ENCODE measurements at places on chromosomes 5 and 9.

DNA sequence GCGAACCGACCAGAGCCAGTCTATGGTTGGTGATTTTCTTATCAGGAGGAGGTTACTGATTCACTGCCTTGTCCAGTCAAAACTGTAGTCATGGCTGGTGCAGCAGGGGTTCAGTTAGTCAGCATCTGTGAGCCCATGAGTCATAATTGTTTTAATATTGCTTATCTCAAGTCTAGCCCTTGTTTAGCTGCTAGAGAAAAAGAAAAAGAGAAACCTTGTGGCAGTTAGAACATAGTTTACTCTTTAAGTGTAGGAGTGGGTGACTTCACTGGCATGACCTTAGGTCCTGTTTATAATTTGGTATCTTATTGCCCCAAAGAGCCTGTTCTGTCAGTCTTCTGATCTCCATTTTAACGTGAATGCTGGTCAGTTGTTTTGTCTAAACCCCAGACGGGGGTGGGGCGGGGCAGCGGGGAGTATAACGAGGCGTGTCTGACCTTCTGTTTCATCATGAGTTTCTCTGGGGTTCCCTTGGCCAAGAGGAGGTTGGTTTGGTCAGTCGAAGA lies 76.9 kb upstream of the NFIL3 start:
- DNase-seq = no peak

DNA sequence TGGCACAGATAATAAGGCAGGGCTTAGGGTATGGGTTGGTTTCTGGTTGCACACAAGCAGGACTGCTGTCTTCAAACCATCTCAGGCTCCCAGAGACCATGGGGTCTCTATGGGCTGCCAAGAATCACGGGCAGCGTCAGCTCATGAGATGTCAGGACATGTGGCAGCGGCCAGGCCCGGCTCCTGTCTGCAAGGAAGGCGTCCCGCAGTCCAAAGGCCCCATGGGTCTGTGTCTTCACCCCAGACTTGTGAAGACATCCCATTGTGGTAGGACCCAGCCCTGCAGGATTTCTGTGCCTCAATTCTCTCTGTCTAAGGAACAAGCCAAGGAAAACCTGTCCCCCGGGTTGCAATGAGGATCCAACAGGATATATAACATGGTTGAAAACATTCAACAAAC lies 32.6 kb downstream of the IPPK start:
- no peak for DNase-seq

GRCh38 chr9:75892216-75892911 lies 1.9 kb downstream of the PCSK5 start:
- no peak for DNase-seq

- DNase-seq = no peak
Measured at GRCh38 chr5:110623874-110624273, 102.6 kb downstream of the TMEM232 start.

DNA sequence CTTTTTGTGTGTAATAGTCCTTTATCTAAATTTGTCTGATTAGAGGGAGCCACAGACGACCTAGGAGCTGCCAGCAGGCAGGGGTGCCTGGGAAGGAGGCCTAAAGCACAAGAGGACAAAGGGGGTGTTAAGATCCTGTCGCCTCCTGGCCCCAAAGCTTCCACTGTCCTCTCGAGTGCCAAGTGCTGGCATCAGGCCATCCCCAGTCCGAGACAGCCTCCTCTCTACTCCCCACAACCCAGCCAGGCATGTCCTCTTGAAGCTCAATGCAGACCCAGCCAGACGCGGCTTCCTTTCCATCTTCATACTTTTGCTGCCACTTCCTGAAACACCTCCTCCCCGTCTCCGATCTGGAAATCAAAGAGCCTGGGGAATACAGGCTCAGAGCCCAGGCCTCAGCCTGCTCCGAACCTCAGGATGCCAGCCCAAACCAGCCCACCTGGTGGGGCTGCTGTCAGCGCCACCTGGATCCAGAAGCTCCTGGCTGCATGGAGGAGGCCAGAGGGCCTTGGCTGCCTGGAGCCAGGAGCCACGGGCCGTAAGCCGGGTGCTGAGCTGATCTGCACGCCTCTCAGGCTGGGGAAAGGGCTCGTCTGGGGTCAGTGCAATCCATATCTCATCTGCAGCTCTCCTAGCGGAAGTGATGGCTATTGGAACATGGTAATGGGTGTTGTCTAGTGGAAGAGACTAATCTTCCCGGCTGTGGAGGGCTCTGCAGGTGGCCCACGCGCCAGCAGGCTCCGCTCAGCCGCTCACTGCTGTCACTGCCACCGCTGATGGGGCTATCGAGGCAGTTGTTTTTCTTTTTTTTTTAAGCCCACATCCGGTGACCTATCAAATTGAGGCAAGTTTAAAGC lies 60.2 kb upstream of the FUBP3 start:
- DNase-seq = no peak

- no peak for DNase-seq
Measured at GRCh38 chr5:61582205-61582820, 250.3 kb downstream of the ZSWIM6 start.

DNA sequence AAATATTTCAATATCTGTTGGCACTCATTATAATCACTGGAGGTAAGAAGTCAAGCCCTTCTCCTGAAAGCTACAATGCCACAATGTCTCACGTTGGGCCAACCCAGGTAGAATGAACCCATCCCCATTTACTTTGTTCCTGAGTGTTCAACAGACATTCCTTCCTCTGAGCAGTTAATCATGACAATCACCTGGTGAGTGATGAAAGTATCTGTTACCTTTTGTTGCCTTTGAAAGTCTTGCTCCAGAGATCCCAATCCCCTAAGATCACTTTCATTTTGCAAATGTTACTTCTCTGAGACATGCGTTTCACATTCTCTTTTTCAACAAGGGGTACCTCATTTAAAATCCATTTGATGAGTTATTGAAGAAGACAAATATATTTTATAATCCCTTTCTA lies 49.3 kb upstream of the MSX2 start:
- DNase-seq = no peak

DNA sequence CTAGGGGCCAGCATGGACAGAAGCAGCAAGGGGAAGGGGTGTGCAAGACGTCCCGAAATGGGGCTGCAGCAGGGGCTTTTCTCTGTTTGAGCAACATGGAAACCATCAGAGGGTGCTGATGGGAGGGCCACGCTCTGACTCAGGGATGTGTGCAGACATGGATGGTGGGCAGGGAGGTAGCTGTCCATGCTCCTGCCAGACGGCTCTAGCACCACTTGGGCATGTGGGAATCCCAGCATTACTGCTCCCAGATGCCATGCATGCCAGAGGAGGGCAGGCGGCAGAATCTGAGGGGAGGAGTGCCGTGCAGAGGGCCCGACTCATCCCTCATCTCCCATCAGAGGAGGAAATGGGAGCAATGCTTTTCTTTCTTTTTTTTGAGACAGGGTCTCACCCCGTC lies 45.6 kb upstream of the SLC25A51 start:
- no peak for DNase-seq

- no peak for DNase-seq
Measured at GRCh38 chr5:55817030-55817429, 34.1 kb upstream of the IL31RA start.

DNA sequence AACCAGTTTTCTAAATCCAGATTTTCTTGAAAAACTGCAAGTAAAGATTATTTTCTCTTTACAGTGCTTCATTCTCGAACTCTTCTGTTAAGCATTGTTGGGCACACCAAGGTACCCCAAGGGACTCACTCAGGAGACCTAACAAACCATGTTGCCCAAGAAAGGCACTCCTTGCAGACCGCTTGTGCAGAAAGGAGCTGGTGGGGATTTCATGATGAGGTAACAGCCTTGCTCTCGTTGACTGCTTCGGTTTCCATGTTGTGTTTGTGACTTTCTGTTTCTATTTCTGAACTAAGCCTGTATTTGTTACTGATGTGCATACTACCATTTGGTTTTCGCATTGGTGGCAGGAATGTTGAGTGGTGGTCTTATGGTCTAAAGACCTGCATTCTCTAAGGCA lies 266.6 kb upstream of the DAP start:
- no peak for DNase-seq

- DNase-seq = no peak
Measured at GRCh38 chr9:2839040-2839439, 4.9 kb downstream of the PUM3 start.

- no peak for DNase-seq
Measured at GRCh38 chr5:14147210-14147609, 4.1 kb downstream of the TRIO start.

DNA sequence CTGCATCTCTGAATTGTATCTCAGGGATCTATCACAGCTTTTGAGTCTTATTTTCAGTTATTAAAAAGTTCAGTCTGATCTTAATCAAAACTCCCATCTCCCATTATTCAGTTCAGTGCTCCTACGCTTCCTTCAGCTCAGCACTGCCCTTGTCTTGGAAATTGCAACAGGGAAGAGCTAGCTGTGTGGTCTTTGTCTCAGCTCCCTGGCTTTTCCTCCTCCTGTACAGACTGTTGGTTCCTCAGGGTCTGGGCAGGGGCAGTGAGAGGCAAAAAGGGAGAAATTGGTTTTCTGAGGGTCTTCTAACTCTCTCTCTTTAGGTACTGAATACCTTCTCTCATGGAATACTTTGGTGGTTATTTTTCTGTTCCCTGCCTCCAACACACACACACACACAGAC lies 48.2 kb downstream of the PDE8B start:
- no peak for DNase-seq

- DNase-seq = peak; percentile 37
Measured at GRCh38 chr5:81525690-81526089, 131.8 kb upstream of the ACOT12 start.

DNA sequence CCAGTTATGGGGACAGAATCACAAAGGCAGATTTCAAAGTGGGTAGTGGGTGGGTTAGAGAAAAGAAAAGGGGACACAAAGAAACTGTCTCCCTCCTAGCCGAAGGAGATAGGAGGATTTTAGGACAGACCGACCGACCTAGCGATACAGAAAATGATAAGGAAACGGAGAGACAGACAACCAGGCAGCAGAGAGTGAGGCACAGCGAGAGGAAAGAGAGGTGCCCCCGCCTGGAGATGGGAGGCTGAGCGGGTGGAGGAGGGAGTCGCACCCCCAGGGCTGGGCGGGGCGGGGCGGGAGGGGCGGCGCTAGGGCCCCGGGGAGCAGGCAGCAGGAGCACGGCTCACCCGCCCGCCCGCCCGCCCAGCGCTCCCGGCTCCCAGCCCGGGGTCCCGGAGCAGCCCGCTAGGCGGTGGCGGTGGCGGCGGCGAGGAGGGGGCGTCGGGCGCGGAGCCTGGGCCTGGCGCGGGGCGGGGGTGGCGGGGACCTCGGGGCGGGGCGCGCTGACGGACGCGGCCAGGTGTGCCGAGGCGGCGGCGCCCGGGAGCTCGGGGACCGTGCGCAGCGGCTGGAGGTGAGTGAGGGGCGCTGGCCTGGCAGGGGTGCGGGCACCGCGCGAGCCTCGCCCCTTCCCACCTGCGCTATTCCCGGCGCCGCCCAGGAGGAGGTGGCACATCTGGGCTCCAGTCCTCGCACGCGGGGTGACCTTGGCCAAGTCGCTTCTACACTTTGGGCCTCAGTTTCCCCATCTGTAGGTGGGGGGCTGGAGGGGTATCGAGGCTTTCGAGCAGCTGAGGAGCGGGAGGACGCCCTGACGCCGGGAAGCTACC lies 15.9 kb upstream of the SYNPO start:
- DNase-seq = no peak

DNA sequence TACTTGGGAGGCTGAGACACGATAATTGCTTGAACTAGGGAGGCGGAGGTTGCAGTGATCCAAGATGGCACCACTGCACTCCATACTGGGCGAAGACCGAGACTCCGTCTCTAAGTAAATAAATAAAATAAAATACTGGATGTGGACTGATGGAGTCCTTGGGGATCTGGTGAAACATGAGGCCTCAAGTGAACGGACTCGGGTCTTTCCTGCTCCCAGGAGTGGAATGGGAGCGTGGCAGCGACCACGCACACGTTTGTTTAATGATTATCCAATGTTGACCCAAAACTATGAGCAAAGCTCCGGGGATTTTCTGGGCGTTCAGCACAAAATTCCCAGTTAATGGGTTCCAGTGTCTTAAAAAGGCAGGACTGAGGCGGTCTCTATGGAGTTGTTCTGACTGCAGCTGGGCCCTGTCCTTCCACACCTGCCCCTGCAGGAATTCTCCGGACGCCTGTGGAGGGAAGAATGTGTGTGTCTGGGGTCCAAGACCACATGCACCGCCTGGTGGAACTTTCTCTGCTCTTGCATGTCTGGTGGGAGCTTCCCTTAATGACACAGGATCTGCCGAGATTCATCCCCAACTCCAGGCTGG lies 26.6 kb downstream of the NEK6 start:
- DNase-seq = no peak

- DNase-seq = no peak
Measured at GRCh38 chr5:158848634-158849033, 251.1 kb downstream of the EBF1 start.

- DNase-seq = no peak
Measured at GRCh38 chr5:11655681-11656080, 248.6 kb downstream of the CTNND2 start.

DNA sequence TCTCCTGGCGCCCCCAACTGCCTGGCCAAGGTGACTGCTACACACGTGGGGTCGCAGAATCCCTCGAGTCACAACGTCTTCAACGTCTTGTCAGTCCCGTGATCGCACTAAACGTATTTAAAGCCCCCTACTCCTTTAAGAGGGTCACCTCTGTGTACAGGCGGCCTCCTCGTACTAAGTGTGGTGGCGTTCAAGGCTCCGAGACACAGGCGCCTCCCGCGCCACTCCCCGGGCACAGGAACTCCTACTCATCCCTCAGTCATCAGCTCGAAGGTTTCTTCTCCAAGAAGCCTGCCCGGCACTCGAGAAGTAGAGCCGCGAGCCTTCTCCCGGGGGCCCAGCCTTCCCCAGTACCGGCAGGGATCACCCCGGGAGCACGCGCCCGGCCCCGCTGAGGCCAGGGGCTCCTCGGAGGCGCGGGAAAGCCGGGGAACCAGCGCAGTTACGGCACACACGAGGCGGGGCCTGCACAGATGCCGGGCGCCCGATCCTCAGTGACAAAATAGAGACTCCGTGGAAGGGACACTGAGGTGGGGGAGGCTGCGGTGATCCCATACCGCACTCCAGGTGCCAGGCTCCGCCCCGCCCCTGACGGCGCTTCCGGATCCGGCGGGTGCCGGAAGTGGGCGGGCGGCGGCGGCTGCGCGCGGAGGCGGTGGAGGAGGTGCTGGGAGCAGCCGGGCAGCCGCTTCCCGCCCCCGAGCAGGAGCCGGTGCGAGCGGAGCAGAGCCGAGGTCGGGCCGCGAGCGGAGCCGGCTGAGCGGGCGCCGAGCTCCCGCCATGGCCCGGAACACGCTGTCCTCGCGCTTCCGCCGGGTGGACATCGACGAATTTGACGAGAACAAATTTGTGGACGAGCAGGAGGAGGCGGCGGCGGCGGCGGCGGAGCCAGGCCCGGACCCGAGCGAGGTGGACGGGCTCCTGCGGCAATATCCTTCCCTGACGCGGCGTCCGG lies 6.9 kb downstream of the ARPC5L start:
- DNase-seq = no peak

GRCh38 chr5:68778484-68778883 lies 315.3 kb upstream of the SLC30A5 start:
- no peak for DNase-seq

GRCh38 chr5:91296674-91297143 lies 86.4 kb downstream of the ARRDC3 start:
- no peak for DNase-seq

- DNase-seq = no peak
Measured at GRCh38 chr9:25733336-25733982, 55.2 kb upstream of the TUSC1 start.

All from AG04449 (cell line).